Activated CD4-positive, alpha-beta memory T cell treated with anti-CD3 and anti-CD28 coated beads, Interleukin-2, amount 10 ng/mL, durations not matched to agents 7 days and 5 days (primary cell): ENCODE measurements at places on chromosomes 3 and 15. TPM values are rescaled to one million over a fixed set of nuclear protein-coding genes. Genes with fewer than 3 reads are reported as not detected.

DNA sequence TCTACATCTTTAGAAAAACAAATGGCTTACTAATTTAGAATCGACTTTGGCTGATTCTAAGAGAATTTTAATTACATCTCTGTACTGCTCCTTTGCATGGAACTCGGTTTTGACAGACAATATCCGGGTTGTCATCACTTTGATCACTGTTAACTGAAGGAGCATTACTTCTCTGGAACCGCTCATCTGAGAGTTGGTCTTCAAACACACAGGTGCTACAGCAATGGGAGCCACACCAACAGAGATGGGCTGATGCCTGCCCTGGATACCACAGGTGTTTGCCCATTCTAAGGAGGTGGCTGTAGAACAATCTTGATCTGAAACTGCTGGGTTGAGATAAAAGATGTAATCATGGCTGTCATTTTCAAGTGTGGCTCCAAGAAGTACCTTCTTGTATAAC lies 21.6 kb downstream of the LINS1 start:
- no peak for DNase-seq

The SUSD5 gene
- not detected for total RNA-seq

DNA sequence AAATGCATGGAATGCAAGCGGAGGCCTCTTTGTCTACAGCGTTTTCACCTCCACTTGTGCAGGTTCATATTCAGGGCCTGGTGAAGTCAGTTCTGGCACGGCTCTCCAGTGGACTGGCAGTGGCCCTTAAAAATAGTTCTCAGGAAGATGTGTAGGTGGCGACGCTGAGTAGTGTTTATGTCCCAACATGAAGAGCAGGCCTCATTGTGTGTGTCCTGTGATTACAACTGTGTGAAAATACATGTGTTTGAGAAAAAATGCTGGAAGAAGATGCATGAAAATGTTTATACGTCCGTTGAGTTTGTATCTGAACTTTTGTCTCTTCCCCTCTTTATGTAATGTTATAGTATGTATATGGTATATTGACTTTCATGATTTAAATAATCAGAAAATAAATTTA lies 7.2 kb downstream of the LIPC start:
- peak; percentile 57 for DNase-seq

The GABRA5 gene
- total RNA-seq: not detected

The MANF gene
- 149 TPM for total RNA-seq

- no peak for DNase-seq
Measured at GRCh38 chr15:100114571-100114970, 227.2 kb downstream of the ADAMTS17 start.

- DNase-seq: no peak
Measured at GRCh38 chr15:79373728-79374127, 58.4 kb upstream of the MINAR1 start.

GRCh38 chr15:70252951-70253320 lies 155.2 kb upstream of the TLE3 start:
- no peak for DNase-seq

The CLDN1 gene
- not detected for total RNA-seq

DNA sequence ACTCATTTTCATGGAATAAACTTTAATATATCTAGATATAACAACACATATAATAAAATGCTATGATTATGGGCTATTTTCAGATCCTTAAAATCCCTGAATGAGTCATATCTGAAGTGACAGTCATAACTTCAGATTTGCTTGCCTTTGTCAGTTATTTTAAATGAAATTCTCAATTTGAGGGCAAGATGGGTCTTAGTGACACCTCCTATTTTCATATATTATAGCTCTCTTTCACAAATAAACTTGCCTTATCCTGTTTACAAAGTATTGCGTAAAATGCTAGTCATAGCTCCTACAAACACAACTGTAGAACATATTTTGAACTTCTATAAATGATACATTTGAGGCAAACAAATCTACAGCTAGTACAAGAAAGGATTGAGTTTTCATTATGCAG lies 6.2 kb upstream of the THRB start:
- DNase-seq: no peak

DNA sequence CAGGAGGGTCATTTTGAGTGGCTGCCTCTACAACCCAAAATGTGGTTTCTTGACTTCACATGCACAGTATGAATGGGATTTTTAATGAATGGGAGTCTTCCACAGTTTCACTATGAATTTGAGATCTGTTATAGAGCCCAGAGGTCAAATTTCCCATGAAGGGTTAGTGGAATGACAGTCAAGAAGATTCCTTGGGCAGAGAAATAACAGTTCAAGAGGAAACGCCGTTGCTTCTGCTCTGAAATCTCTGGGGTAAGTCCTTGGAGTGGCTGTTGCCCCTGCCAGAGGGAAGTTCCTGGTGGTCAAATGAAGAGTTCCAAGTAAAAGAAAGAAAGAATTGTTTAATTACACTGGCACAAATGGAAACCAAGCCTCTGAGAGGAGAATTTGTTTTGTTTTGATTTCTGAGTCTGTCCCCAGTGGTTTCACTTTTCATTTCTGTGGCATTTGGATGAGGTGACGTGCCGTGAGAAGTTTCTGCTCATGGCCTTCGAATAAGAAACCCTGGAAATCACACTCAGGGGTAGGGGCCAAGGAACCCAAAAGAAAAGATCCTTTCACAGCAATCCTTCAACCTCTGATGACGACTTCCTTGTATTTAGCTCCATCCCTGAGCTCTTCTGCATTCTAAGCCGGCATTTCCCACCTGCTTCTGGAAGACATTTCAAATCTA lies 77.5 kb upstream of the IL12A start:
- DNase-seq: peak; percentile 32

DNA sequence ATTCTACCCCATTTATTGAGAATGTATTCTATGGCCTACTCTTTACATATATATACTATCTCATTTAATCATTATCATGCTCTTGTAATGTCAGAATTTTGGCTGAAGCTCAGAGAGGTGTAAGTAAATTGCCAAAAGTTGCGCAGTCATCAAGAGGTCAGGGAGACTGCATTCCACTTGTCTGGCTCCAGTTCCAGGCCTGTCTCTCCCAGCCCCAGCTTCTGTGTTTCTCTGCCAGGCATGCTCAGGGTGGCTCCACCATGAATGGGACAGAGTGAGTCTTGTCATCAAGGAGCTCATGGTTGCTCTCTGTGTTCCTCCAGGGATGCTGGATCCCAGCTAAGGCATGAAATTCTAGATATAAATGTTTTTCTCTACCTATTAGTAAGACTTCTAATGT lies 635.1 kb upstream of the MDFIC2 start:
- no peak for DNase-seq

DNA sequence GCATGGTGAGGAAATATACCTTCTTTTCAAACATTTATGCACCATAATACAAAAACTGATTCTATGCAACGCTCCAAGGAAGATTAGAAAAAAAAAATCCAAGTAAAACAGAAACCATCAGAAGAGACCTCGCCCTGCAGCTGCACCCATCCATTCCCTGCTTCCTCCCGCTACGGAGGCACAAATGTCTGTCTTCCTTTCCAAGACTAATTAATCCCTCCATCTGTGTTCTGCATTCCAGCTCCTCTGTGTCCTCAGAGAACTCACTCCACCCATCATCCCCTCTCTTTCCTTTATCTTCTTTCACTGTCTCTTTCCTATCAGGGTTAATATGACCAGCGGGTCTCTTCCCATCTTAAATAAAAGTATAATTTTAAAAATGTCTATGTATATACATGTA lies 196.1 kb downstream of the ADAMTSL3 start:
- no peak for DNase-seq

The A4GNT gene
- total RNA-seq: not detected

The CERS3 gene
- total RNA-seq: 0.33 TPM

DNA sequence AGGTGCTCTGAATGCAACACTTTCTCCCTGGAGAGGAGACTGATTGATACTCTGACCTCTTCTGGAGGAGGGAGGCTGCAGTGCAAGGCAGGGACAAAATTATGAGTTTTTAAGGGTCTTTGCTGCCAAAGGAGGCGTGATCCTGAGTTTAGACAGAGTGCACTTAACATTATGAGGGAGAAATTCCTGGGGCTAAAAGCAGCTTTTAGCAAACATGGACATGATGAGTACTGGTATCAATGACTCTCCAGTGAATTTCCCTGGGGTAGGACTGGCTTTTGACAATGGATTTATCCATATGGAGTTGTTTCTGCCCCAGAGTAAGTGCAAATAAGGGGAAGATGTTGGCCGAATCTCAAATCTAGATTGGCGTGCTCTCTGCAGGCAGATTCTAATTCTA lies 133.1 kb downstream of the THSD4 start:
- DNase-seq: no peak

The SERINC4 gene
- 0.15 TPM for total RNA-seq

- DNase-seq: no peak
Measured at GRCh38 chr3:192449036-192449435, 278.3 kb downstream of the FGF12 start.

DNA sequence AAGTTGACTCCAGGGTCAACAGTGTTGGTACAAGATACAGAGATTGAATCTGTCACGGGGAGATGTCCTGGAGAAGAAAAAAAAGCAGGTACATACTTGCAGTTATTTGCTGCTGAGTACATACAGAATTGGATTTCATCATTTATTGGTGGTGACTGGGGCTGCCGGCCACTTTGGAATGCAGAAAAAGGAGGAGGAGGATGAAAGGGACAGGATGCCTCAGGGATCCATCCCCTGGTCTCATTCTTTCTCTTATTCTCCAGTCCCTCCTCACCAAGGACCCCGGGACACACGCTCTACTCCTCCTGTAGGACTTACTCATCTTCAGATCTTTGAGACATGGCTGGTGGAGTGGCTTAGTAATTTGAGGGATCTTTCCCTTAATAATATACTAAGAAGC lies 30.0 kb upstream of the MEIS2 start:
- DNase-seq: no peak

The AADACL2 gene
- not detected for total RNA-seq

The FSIP1 gene
- total RNA-seq: 0.58 TPM

GRCh38 chr3:47583320-47584075 lies 4.8 kb upstream of the CSPG5 start:
- no peak for DNase-seq

DNA sequence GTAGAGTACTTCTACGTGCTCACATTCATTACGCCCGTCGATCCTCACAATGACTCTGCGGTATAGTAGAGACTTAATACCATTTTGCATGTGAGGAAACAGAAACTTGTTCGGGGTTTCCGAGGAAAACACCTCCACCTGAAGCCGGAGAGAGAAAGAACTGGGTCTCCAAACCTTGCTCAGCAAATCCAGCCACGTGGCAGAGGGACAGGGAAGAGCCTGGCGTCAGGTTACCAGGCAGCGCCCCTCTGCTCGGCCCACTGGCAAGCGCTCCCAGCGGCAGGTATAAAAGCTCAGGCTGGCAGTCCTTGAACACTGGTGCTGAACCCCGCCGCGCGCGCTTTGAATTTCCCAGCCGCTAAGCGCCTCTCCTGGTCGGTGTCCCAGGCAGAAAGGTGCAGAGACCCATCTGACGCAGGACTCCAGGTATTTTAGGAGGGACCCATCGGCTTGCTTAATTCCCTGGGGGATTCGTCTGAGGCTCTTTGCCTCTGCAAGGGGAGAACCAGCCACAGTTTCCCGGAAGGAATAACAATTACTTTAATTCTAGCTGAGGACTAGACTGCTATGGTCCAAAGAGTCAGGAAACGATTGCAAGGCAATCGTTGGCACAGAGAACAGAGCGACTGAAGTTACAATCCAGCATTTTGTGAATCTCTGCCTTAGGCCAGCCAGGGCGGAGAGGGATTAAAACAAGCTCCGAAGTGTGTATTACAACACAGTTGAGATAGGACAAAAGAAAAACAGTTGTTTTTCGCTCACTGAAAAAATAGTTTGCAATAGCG lies at the start of gene C2CD4A:
Gene C2CD4A, plus strand, starts transcription at position 315 of the 785 bp plus-strand sequence. CDS start 637 bp downstream, outside the sequence.
- DNase-seq: peak; percentile 58

DNA sequence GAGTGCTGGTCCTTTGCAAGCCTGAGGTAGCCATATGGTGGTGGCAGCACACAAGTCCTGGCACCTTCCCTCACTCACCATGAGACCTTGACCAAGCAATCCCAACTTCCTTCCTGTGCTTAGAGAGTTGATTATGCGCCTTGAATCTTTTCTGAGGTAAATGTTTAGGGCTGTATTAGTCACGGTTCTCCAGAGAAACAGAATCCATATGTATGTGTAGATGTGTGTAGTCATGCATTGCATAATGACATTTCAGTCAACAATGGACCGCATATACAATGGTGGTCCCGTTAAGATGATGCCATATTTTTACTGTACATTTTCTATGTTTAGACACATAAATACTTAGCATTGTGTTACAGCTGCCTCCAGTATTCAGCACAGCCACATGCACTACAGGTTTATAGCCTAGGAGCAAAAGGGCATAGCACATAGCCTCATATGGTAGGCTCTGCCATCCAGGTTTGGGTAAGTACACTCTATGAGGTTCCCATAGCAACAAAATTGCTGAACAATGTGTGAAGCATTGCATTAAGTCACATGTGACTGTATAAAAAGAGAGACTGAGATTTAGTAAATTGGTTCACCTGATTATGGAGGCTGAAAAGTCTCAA lies 20.2 kb upstream of the NUP210 start:
- DNase-seq: no peak

- DNase-seq: no peak
Measured at GRCh38 chr3:22141769-22142168, 390.8 kb upstream of the ZNF385D start.

- DNase-seq: no peak
Measured at GRCh38 chr3:140898340-140899180, 43.1 kb upstream of the SLC25A36 start.

The RBP2 gene
- not detected for total RNA-seq

The NEO1 gene
- total RNA-seq: 7.6 TPM

DNA sequence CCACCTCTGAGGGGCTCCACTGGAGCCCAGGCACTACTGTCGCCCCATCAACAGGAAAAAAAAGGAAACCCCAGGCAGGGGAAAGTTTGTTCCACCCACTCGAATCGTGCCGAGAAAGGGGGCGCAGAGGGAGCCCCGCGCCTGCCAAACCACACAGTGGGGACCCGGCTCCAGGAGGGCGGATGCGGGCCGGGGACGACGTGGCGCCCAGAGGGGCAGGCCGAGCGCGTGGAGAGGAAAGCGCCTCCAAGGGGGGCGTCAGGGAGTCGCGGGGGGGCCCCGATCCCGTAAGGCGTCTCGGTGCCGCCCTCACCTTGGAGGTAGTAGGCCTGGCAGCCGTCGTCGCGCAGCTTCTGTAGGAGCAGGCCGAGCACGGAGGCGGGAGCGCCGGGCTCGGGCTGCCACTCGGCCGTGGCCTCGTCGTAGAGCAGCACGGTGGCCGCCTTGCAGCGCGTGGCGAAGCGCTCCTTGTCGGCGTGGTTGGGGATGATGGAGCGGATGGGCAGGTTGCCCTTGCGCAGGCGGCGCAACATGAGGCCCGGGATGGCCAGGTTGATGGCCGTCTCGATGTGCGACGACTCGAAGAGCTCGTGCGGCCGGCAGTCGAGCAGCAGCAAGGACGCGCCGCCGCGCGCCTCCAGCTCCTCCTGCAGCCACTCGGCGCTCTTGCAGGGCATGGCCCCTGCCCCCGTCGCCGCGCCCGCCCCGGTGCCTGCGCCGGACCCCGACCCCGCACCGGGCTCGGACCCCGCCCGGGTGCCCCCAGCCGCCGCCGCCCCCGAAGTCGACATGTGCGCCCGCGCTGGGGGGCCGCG lies 627 bp downstream of the DUSP7 start:
- DNase-seq: peak; percentile 57
